Left renal pelvis (tissue), 4 donors: ENCODE measurements at places on chromosomes 11 and 22.
A peak's percentile ranks its signal among the peaks of the same experiment; 100 is the strongest.

DNA sequence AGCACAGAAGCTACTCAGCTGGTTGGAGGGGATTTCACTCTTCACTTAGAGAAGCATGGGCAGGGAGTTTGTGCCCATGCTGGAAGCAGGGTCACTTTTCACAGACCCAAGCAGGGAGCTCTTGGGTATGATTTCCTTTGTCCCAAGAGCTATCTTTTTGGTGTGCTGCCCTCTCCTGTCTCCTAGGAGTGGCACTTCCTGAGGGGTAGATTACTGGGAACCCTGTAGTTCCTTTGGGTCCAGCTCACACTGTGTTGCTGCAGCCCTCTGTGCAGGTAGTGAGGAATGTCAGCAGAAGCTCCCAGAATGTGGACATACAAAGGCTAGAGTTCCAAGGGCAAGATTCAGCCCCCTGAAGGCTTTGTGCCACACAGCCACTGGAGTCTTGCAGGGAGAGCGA, 537.1 kb upstream of the ANO3 start:
- DNase-seq: no peak

DNA sequence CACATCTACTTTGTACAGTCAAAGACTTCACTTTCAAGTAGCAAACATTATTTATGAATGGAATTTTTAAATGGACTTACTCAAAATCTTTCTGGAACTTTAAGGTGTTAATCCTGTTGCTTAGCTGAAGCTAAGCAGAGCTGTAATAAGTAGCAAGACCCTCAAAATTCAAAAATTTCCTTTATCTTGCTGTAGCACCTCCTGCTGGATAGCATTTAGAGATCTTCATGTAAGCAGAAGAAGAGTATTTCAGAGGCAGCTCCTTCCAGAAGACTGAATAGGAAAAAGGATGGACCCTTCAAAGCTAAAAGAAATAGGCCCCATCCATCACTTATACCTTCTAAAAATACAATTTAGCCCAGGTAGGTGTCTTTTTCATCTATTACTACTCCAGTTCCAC, 3.4 kb downstream of the PHF21A start:
- no peak for DNase-seq

GRCh38 chr22:47114813-47115517, 352.5 kb downstream of the TBC1D22A start:
- DNase-seq: no peak

GRCh38 chr22:17243524-17243923, 24.3 kb upstream of the ADA2 start:
- DNase-seq: no peak

GRCh38 chr22:22450343-22450839, 58.2 kb downstream of the ZNF280B start:
- DNase-seq: no peak

DNA sequence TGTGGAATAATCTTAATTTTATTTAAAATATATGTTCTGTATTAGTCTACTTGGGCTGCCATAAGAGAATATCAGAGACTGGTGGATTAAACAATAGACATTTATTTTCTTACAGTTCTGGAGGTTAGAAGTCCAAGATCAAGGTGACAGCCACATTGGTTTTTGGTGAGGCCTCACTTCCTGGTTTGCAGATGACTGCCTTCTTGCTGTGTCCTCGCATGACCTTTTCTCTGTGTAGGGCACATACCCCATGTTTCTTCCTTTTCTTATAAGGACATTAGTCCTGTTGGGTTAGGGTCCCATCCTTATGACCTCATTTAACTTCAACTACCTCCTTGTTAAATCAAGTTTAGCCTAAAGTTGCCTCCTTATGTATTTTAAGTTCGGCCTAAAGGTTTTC, 202.7 kb upstream of the MPPED2 start:
- no peak for DNase-seq

GRCh38 chr11:31957674-31958073, 133.2 kb upstream of the RCN1 start:
- no peak for DNase-seq

DNA sequence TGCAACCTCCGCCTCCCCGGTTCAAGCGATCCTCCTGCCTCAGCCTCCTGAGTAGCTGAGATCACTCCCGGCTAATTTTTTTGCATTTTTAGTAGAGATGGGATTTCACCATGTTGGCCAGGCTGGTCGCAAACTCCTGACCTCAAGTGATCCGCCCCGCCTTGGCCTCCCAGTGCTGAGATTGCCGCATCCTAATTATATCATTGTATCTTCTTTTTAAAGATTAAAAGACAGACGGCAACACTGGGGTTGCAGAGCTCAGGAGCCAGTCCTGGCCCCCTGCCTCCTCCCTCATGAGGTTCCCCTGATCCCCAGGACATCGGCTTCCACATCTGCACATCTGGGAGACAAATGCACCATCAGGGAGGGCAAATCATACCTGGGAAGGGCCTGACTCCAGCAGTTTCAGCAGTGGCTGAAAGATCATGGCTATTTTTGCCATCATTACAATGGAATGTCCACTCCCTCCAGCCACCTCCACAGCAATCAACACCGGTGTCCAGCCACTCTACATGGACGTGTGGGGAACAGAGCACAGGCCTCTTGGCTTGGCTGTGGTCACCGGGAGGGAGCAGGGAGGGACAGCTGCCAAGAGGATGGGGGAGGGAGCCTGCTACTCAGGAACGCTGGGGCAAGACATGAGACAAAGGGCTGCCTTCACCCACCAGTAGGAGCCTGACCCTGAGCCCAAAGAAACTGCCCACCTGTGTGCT, 9.2 kb upstream of the CELSR1 start:
- DNase-seq: no peak

GRCh38 chr11:105202422-105202821, 62.9 kb upstream of the CARD18 start:
- no peak for DNase-seq

DNA sequence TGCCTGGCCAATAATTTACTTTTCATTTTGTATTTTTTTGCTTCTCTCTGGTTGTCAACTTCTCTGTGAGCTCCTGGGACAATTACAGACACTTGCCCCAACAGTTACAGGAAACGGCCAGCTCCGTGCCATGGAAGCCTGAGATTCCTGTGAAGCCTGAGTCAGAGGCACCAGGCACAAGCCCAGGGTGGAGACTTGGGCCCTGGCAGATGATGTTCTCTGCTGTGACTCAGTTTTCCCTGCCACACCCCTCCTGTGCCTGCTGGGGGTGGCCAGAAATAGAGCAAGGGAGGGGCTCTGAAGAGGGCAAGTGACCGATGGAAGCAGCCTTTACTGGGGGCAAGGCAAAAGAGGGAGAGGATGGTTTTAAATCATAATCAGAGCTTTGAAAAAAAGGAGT, 4.9 kb downstream of the ATP5MGL start:
- no peak for DNase-seq

DNA sequence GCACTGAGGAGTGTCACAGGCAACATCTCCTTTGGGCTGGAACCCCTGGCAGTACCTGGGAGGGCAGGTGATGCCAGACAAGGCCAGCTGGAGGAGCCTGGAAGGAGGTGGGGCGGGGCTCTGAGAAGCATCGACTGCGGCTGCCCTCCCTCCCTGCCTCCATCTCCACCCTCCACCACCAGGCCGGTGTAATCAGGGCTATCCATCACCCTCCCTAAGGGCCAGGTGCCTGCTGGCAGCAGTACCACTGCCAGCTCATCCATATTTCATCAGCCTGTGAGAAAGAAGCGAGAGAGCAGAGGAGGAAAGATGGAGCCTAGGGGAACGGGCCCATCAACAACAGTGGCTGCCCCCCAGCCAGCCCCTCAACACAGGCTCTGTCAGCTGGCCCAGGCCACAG, 51.4 kb upstream of the RASD2 start:
- no peak for DNase-seq

DNA sequence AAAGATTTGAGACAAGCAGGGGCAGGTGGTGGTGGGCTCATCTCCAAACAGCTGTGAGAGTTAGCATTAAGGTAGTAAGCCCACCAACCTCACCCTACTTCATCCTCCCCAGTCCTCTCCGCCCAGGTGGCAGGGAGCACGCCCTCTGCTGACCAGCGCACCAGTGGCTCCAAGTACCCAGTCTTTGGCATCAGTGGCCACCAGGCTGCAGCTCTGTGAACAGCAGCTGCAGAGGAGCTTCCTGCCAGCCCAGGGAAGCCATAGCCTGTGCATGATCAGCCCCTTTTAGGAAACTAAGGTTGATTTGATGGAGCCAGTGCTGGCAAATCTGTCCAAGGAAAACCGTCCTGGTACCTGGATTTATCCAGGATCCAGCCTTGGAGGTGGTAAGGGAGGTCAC, 21.7 kb downstream of the CAVIN3 start:
- DNase-seq: no peak

DNA sequence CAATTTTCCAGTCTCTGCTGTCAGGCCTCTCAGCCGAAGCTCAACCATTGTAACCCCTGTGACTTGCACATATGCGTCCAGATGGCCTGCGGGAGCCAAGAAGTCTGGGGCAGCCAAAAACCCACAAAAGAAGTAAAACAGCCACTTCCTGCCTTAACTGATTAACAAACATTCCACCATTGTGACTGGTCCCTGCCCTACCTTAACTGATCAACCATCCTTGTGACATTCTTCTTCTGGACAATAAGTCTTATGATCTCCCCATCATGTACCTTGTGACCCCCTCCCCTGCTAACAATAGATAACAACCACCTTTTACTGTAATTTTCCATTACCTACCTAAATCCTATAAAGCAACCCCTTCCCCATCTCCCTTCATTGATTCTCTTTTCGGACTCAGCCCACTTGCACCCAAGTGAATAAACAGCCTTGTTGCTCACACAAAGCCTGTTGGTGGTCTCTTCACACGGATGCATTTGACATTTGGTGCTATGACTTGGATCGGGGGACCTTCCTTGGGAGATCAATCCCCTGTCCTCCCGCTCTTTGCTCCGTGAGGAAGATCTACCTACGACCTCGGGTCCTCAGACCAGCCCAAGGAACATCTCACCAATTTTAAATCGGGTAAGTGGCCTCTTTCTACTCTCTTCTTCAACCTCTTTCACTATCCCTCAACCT, 1.3 kb upstream of the NDUFC2 start:
- no peak for DNase-seq

- no peak for DNase-seq
Observed at GRCh38 chr11:10568486-10568941, at the start of gene LYVE1. Gene LYVE1, minus strand, starts transcription at chr11:10568665. Its CDS starts 133 bp downstream, at chr11:10568532.

GRCh38 chr11:46075168-46075567, 46.1 kb downstream of the PHF21A start:
- no peak for DNase-seq

DNA sequence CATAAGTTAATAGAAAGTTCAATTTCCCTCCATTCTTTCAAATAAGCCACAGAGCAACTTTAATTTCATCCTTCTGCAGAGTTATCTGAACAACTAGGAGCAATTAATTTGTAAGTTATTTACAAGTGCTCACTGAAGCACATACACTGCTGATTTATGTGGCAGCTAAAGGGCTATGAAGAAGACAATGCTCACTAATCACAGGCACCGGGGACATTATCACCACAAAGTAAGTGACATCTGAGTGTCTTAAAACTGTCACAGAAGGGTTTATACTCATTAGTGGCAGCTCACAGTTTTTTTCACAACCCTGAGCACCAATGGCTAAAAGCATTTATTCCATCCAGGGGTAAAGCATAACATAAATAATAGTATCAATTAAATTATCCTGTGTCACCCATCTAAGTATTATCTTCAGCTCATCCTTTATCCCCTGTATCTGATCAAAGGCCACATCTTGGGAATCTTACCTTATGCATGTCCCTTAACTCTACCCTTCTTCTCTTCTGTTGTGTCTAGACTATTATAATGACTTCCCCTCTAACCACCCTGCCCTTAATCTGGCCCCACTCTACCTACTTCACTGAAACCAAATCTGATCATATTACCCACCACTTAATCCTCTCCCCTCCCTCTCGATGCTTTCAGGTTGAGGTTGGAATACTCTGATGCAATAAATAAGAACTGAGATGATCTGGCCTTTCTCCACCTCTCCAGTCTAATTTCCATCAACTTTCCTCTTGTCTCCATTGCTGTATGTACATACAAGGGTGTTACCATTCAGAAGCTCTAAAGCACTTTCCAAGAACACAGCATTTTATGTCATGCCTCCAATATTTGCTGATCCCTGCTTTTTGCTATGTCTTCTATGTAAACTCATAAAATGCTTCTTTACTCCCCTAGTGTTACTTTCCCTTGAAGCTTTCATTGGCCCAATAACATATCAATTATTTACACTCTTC, 252.7 kb downstream of the CASP12 start:
- peak; percentile 35 for DNase-seq

DNA sequence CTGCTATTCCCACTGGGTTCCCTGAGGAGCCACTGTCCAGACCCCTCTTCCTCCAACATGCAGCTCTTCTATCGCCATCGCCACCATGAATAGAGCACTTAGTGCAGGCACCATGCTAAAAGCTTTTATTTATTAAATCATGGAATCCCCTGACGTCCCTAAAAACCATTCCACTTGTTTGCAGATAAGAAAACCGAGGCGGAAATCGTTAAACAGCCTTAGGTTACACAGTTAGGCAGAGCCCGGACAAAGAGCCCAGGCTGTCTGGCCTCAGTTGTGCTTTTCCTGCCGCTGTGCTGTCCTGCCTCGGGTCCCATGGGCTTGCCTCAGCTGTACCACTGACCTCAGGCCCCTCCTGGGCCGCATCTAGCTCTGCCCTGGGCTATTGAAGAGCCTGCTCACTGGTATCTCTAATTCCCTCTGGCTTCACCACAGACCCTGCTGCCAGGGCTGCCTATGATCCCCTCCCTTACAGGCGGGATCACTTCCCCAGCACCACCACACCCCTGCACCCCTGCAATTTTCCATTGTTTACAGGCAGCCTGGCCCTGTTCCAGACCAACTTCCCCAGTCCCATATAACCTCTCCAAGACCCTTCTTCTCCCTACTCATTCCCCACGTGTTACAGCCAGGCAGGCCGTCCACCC, 13.0 kb upstream of the TUB start:
- no peak for DNase-seq

GRCh38 chr11:119578521-119579191, 150.3 kb downstream of the NECTIN1 start:
- no peak for DNase-seq

- no peak for DNase-seq
Observed at GRCh38 chr22:34776817-34777216, 289.1 kb upstream of the ISX start.

DNA sequence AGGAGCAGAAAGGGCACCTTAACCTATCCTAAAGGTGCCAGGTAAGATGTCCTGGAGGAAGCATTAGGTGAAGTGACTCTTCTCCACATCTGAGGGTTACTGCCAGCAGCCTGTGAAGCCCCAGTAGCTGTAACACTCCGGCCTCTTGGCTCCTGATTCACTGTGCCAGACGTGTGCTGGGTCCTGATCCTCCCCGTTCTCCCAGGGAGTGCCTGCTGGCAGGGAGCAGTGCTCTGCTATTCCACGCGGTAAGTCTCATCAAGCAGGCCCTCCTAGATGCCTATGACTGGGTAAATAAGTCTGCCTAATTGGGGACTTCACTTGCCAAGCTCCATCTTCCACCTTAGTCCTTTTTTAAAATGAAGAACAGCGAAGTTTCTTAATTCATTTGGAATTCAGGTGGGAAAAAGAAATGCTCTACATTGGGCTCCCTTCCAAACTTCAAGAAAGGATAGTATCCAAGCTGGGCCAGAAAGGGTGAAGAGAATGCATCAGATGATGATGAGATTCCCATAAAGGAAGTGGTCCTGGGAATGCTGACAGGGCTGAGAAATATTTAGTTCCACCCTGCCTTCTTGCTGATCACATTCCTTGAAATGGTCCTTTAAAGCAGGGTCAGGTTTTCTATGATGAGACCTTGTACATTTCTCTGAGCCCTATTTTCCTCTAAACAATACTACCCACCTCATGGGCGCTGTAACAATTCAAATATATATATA, 188.0 kb downstream of the MAML2 start:
- no peak for DNase-seq

- no peak for DNase-seq
Observed at GRCh38 chr11:78595436-78596130, 20.9 kb upstream of the NARS2 start.
